ENCODE measurements at places on chromosomes 6 and 20.

DNA sequence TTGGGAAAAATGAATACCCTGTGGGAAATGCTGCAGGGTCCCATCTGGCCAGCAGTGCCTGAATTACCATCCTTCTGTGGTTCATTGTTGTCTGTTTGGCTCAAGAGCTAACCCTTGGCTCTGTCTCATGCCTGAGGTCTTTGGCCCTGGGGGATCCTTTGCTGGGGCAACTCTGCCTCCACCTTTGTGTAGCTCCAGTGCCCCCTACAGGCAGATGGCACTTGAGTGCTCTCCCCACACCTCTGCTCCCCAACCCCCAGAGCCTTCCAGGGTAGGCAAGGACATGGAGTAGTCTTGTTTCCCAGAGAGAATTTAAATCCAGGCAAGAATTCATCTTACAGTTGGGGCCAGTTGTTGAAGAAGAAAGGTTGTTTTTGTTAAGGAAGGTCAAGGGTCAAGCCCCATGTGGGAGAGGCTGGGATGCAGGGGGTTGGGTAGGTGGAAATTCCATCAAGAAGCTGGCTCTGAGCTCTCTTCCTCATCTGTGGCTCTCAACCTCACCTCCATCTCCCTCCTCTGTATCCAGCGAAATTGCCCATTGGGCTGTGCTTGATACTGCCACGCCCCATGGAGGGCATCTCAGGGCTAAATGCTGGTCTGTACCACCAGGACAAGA, 44.2 kb downstream of the ZNF831 start:
- DNase-seq, result peak; percentile 79

- DNase-seq, result no peak
These were observed 3.5 kb downstream of the MCUR1 start for GRCh38 chr6:13810688-13811446.

DNA sequence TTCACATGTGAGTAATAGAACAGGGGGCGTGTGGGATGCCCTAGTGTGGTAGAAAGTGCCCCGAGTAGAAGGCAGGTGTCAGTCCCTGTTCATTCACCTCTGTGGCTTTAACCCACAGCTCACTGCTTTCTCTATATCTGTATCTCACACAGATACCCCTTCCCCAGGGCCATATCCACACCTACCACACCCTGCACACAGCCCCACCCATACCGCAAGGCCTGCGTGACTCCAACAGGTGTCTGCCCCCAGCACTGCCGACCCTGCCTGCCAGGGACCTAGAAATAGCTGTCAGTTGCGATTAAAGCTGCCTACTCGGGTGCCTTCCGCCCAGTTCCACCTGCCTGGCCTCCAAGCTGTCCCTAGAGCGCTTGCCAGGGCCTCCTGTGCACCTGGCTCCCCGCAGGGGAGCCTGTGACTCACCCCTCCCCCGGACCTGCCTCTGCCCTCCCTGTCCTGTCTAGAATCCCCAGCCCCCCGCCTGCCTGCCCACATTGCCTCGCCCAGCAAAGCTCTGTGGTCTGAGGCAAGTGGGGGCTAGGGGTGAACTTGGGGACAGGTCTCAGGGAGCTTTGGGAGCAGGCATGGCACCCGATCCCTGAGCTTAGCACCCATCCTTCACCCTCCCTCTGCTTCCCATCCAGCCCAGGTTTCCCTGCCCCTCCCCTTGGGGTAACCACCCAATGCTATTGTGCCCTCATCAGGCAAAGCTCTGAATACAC, 38.3 kb upstream of the ID1 start:
- no peak for DNase-seq

DNA sequence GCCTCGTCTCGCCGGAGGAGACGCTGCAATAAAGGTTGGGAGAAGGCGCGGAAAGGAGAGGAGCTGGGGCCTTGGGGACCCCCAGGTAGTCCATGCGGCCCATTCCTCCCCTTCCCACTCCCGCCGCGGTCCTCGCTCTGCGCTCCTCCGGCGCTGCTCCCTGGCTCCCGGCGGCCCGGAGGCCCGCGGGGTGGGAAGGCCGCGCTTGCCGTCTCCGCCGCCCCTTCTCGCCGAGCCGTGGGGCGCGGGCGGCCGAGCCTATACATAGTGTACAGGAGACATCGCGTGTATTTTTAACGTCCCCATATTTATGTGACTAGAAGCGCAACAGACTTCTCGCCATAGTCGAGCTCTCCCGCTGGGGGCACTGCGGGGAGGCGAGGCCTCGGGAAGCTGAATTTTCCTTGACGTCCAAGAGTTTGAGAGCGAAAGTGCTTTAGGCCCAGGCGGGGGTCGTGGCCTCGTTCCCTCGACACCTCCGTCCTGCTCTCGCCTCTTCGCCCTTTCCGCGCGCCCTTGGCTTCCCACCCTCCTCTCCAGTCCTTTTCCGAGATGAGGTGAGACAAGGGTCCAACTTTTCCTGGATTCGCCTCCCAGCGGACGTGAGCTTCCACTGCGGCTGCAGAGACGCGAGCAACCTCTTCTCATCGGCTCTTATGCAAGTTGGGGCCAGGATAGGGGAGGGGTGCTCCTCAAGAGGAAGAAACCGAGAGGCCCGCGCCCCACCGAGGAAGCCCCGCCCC, 29.0 kb downstream of the SLC12A5 start:
- DNase-seq, result no peak

DNA sequence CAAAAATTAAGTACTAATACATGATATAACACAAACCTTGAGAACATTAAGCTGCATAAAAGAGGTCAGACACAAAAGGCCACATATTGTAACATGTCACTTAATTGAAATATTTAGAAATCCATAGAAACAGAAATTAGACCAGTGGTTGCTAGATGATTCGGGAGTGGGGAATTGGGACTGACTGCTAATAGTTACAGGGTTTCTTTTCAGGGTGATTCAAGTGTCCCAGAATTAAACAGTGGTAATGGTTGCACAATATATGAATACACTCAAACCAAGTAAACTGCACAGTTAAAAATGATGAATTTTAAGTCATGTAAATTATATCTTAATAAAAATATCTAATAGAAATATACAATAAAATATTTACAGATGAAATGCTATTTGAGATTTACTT, 174.5 kb downstream of the WDR27 start:
- no peak for DNase-seq

- no peak for DNase-seq
These were observed 15.4 kb upstream of the TMEM30A start for GRCh38 chr6:75299801-75300530.

- DNase-seq, result no peak
These were observed 46.2 kb downstream of the TRAF3IP2 start for GRCh38 chr6:111559188-111560097.

DNA sequence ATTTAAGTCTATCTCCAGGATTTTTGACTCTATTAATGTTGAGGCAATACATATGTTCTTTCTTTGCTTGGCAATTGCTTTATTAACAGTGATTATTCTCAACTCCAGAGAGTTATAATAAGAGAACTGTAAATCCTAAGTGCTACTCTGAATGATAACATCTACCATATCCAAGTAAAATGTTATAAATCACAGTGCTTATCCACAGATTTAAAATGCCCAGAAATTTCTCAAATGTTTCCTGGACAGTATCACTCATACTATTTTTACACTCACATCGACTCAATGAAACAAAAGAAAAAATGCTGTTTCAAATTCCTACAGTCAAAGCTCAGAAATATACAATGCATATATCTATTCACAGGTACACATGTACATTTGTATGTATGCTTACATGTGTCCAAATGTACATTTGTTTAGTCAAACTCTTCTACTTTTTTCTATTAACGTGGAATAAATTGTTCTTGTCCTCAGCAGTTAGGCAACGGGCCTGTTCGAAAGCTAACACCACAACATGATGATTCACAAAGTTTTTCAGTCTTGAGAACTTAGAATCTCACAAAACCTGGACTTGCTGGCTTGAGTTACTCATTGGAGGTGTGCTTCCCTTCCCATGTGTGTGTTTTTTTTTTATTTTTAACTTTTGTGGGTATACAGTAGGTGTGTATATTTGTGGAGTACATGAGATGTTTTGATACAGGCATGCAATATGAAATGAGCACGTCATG, 193.0 kb downstream of the GJA10 start:
- DNase-seq, result no peak

GRCh38 chr20:38119446-38119845, 45.6 kb downstream of the TGM2 start:
- no peak for DNase-seq

- peak; percentile 42 for DNase-seq
These were observed 142.2 kb downstream of the NFATC2 start for GRCh38 chr20:51400051-51400926.

DNA sequence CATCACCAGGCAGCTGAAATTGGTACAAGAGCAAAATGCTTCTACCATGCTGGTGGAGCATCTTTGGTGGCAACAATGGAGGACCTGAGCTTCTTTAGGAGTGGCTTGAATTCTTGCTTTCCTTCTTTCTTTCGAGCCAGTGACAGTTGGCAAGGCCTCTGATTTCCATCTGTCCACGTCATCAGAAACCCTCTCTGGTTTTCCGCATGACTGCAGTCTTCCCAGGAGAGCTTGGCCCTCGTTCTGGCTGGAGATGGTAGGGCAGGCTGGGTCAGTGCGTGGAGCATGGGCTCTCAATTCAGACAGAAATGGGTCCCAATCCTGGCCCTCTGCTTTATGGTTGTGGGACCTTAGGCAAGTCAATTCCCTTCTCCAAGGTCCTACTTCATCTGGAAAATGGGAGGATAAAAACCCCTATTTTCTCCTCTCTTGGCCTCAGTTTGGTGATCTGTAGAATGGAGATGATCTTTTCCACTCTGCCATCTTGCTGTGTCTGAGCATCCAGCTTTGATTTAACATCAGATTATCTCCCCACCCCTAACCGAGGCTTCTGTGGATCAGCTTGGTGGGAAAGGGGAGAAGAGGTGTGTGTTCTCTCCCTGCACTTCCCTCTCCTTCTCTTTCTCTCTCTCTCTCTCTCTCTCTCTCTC, 3.6 kb upstream of the BPIFB1 start:
- no peak for DNase-seq

GRCh38 chr6:154558513-154558912, 48.0 kb upstream of the CNKSR3 start:
- no peak for DNase-seq

- no peak for DNase-seq
These were observed 43.3 kb downstream of the IL20RA start for GRCh38 chr6:137001299-137001976.

- DNase-seq, result no peak
These were observed 3.3 kb upstream of the CNKSR3 start for GRCh38 chr6:154513601-154514320.

DNA sequence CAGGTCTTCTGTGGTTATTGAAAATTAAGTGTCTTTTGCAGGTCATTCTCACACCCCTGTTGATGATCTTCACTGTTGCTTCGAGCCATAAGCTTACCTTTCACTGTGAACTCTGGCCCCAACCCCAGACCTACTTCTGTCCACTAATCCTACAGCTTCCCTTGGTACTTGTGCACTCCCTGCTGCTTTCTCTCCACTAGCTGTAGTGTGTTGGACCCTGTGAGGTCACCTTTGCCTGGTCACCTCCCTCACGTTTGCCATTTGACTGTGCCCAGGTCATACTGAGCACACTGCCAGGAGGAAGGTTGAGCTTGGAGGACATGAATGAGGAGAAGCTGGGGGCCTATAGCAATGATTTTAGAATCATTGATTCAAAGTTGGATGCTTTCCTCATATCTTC, 94.0 kb downstream of the PLCB1 start:
- no peak for DNase-seq

- no peak for DNase-seq
These were observed 175.7 kb upstream of the AKAP12 start for GRCh38 chr6:151063842-151064647.

- no peak for DNase-seq
These were observed 8.4 kb downstream of the NINL start for GRCh38 chr20:25576783-25577530.

DNA sequence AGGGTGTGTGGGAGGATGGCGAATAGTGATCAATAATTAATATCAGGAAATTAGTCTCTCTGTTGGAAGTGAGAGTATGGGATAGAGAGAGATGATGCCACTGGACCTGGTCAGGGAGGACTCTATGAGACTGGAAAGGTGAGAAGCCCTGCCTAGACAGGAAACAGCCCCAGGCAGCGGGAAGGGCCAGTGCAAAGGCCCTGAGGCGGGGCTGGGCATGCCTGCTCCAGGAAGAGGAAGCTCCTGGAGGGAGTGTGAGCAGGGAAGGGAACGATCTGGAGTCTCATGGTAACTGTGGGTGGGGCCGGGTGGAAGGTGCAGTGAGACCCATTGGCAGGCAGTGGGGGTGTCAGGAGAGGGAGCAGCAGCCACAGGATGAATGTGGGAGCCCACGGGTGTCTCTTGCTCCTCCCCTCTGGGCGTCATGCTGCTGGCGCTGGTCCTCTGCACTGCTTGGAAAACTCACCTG, 1.8 kb upstream of the CST3 start:
- DNase-seq, result no peak

DNA sequence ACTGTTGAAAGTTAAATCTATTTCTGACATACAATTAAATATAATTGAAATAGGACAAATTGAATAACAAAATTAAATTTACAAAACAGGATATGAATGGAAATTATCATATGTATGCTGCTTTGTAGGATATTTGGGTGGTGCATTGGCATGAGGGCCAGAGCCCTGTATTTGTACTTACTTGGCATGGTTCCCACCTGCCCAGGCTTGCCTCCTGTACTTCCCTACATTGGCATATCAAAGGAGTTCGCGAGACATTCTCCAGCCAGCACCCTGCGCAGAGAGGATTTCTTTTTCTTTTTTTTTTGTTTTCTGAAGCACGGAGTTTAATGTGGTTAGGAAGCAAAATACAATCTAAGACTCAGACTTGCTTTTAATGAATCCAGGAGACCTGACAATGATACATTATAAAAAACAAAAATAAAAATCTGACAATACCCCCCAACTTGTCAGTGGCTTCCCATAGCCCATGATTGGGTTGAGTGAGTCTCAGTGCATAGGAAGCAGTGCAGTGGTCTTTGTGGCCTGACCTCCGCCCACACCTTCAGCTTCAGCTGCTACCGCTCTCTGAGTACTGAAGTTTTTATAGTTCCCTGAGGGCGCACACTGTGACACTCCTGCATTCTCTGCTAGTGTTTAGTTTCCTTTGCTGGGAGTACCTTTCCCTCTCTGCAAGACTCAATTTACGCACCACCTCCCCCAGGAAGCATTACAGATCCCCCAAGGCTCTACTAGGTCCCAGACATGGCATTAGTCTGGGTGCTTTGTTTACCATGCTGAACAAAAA, 440.8 kb downstream of the UTRN start:
- no peak for DNase-seq

DNA sequence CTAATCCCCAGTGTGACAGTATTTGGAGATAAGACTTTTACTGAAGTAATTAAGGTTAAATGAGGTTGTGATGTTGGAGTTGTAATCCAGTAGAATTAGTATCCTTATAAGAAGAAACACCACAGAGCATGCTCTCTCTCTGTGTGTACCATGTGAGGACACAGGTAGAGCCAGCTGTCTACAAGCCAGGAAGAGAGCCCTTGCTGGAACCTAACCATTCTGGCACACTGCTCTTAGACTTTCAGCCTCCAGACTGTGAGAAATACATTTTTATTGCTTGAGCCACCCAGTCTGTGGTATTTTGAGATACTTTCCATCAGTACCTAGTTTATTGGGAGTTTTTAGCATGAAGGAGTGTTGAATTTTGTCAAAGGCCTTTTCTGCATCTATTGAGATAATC, 110.2 kb downstream of the PHF3 start:
- DNase-seq, result no peak

- no peak for DNase-seq
These were observed 43.4 kb upstream of the ARHGAP18 start for GRCh38 chr6:129753422-129753821.

Data from activated T-cell treated with anti-CD3 and anti-CD28 coated beads for 1 hour (primary cell).